Body of pancreas (tissue), 4 donors: ENCODE measurements at places on chromosomes 7 and 10. TPM values are rescaled to one million over a fixed set of nuclear protein-coding genes. Genes with fewer than 3 reads are reported as not detected.
A peak's percentile ranks its signal among the peaks of the same experiment; 100 is the strongest.

GRCh38 chr7:8157296-8157695 is 104.7 kb downstream of the ICA1 start:
- H3K4me1 ChIP-seq: no peaks in the 10 kb centered on the region
- H3K27me3 ChIP-seq: no peaks in the 10 kb centered on the region
- H3K4me3 ChIP-seq: no peak overlapping the region

GRCh38 chr7:104855861-104856260 is 158.1 kb upstream of the KMT2E start:
- H3K4me1 ChIP-seq: no peaks in the 10 kb centered on the region
- no peak overlapping the region for H3K4me3 ChIP-seq
- H3K36me3 ChIP-seq: no peaks in the 10 kb centered on the region
- no peak overlapping the region for H3K27ac ChIP-seq

DNA sequence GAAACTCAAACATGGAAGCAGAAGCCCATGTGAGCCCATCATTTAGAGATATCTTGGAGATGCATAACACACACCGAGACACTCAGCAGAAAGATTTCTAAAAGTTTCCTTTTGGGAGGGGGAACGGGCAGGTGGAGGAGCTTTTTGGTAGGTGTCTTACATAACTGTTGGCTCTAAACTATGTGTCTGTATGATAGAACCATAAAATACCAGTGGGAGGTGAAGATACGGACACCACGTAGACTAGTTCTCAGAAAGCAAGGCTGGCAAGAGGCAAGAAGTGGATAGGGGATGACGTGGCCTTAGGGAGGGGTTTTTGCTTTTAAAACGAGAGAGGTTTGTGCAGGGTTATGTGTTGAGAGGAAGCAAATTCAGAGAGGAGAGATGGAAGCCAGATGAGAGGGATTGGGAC is 36.5 kb downstream of the IL15RA start:
- H3K4me1 ChIP-seq: peaks cover 23% of the 10 kb centered on the region
- H3K36me3 ChIP-seq: no peaks in the 10 kb centered on the region
- no peak overlapping the region for H3K4me3 ChIP-seq
- no peak for DNase-seq

DNA sequence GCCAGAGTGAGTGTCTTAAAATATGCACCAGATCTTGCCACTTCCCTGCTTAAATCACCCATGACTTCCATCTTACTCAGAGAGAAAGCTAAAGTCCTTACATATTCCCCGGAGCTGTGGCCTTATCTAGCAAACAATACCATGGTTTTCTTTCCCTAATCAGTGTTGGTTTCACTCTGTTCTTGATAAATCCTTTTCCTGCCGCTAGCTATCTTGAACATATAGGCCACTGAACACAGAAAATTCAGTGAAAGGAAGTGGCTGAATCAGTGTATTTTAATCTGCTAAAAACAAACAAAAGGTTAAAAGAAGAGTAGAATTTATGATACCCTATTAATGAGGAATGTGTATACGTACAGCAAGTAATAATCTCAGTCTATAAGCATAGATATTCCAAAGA is 42.0 kb upstream of the JAZF1 start:
- H3K27me3 ChIP-seq: no peaks in the 10 kb centered on the region
- no peak overlapping the region for H3K27ac ChIP-seq
- no peak for DNase-seq

- no peak for DNase-seq
- H3K36me3 ChIP-seq: no peaks in the 10 kb centered on the region
- H3K4me3 ChIP-seq: no peak overlapping the region
- H3K27ac ChIP-seq: no peak overlapping the region
Observed at GRCh38 chr7:51587604-51588003, 271.0 kb upstream of the COBL start.

GRCh38 chr10:102211615-102212299 is 14.3 kb upstream of the ELOVL3 start:
- no peaks in the 10 kb centered on the region for H3K36me3 ChIP-seq
- H3K4me3 ChIP-seq: no peak overlapping the region
- H3K27ac ChIP-seq: no peak overlapping the region
- no peaks in the 10 kb centered on the region for H3K4me1 ChIP-seq
- no peaks in the 10 kb centered on the region for H3K27me3 ChIP-seq

DNA sequence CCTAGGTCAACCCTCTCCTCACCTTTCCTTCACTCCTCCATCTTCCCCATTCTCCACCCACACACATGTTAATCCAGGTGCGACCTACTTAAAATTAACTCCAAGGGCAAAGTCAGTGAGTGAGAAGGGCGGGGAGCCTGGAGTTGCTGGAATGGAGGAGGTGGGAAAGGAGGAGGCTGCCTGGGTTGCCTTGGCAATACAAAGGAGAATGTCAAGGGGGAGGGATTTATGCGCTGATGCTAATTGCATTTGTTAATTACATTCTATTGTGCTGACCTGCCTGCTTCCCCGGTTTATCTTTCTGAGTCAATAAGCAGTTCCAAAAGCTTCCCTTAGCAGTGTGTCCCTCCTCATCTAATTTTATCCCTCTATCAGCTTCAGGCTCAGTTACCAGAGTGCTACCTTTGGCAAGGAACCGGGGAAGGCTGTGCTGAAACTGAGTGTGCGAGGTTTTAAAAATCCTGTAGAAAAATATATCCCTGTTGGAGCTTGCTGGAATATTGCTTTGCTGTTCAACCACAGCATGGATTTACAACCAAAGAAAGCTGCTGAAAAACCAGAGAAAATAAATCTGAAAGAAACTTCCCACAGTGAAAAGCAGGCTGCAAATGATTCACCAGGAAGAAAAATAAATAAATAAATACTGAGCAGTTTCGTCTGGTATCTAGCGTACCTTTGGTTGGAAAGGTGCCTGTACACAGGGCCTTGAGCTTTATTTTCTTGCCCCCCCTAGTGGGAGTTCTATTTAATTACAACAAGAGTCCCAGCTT is 113.2 kb upstream of the DGKB start:
- peak; percentile 79 for DNase-seq
- H3K36me3 ChIP-seq: no peaks in the 10 kb centered on the region
- H3K4me1 ChIP-seq: peaks cover 5% of the 10 kb centered on the region
- no peak overlapping the region for H3K4me3 ChIP-seq
- H3K27ac ChIP-seq: peak overlapping the region; percentile 54

DNA sequence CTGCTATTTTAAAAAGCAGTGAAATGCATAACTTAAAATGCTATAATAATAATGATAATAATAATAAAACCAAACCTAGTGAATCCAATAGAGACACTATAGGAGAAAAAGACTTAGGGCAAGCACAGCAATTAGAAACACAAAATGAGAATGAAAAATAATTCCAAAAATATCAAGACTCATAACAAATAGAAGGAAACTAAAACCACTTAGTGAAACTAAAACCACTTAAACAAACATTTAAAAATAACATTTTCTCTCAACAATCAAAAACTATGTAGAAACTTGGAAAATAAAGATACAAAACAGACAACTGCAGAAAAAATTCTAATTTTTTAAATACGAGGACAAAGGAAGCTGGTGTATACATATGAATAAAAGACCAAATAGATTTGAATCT is 655.2 kb upstream of the NRG3 start:
- no peak overlapping the region for H3K4me3 ChIP-seq
- no peaks in the 10 kb centered on the region for H3K36me3 ChIP-seq
- H3K4me1 ChIP-seq: no peaks in the 10 kb centered on the region
- H3K27ac ChIP-seq: no peak overlapping the region
- H3K27me3 ChIP-seq: no peaks in the 10 kb centered on the region

DNA sequence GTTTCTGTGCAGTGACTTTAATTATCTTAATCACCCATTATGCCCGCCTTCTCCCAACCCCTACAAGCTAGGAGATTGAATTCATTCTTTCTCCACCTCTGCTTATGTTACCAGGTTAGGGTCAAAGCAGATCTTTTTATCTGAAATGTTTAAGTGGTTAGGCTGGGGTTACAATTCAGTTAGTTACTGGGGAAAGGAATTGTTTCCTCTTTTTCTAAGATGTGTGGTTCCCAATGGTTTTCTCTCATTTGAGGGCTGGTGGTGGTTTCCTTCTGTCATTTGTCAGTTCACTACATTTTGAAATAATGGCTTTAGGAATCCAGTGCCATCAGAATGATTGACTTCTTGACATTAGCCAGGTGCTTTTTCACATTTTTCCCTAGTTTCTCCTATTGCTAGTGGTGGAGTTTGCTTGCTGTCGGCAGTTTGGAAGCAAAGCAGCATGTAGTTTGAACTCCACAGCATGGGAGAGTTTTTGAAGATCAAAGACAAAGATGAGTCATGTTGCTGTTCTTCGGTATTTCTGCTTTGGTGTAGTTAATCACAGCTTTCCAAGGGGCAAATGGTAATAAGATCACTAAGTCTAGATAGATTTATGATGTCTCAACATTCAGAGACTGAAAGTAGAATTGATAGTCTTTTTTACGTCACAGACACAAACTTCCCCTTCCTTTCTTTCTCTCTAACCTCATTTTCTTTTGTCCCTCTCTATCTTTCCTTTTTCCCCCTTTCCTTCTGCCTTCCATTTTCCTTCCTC is 168.2 kb downstream of the SND1 start:
- H3K4me3 ChIP-seq: no peak overlapping the region
- H3K36me3 ChIP-seq: no peaks in the 10 kb centered on the region
- no peaks in the 10 kb centered on the region for H3K27me3 ChIP-seq
- H3K4me1 ChIP-seq: peaks cover 45% of the 10 kb centered on the region
- DNase-seq: no peak
- no peak overlapping the region for H3K27ac ChIP-seq

DNA sequence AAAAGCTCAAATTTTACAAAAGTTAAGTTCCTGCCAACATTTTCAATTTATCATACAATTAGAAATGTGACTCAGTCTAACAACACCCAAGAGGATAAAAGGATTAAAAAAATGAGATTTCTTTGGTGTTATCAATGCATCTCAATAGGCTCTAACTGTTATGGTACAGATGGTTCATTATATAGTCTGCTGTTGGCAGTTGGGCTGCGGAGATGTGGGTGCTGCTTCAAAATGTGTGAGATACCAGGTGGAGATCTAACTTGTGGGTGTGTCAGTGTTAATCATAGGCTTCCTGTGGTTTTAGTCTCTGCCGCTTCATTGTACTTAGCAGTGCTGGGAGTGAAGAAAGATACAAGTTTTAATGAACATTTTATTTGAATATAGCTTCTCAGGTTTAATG is 231.2 kb downstream of the EXOC4 start:
- no peaks in the 10 kb centered on the region for H3K27me3 ChIP-seq
- no peak overlapping the region for H3K4me3 ChIP-seq
- H3K27ac ChIP-seq: no peak overlapping the region
- DNase-seq: no peak
- H3K4me1 ChIP-seq: no peaks in the 10 kb centered on the region

DNA sequence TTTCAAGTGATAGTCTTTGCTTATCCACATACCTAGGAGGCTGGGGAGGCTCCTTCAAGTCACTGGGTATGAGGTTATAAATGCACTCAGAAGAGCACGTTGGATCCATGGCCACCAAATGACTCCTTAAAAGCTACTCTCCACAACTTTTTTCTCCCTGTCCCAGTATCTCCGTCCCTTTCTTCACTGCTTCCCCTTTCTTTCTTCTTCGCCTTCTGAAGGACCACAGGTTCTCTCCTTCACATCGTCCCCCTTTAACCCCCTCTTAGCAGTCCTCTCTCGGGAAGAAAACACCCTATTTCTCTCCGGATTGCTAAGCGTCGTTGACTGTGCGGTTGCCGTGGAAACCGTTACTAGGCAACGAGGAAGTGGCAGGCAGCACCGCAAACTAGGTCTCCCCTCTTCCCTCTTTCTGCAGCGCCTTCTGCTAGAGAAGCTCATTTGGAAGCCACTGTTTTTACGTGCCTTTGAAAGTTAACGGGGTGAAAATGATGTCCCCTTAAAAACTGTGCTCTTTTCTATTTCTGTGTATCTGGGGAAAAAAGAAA is at the start of gene ENKUR:
Gene ENKUR, minus strand, starts transcription at position 331 of the 548 bp plus-strand sequence. Its CDS starts 222 bp downstream, at position 109.
- peaks cover 17% of the 10 kb centered on the region for H3K4me1 ChIP-seq
- peak within 1 kb of the TSS; percentile 95 for H3K27ac ChIP-seq
- H3K27me3 ChIP-seq: no peaks in the 10 kb centered on the region
- H3K36me3 ChIP-seq: no peaks in the 10 kb centered on the region

GRCh38 chr7:135712796-135713195 is 15.2 kb downstream of the SLC13A4 start:
- no peaks in the 10 kb centered on the region for H3K4me1 ChIP-seq
- H3K27ac ChIP-seq: no peak overlapping the region
- DNase-seq: no peak
- H3K4me3 ChIP-seq: no peak overlapping the region
- H3K36me3 ChIP-seq: no peaks in the 10 kb centered on the region

GRCh38 chr10:4831091-4831490 is 5.1 kb downstream of the AKR1E2 start:
- H3K36me3 ChIP-seq: no peaks in the 10 kb centered on the region
- H3K27me3 ChIP-seq: no peaks in the 10 kb centered on the region
- peaks cover 8% of the 10 kb centered on the region for H3K4me1 ChIP-seq

- H3K4me3 ChIP-seq: no peak overlapping the region
- peak overlapping the region; percentile 96 for H3K27ac ChIP-seq
- H3K4me1 ChIP-seq: peaks cover 44% of the 10 kb centered on the region
- no peaks in the 10 kb centered on the region for H3K27me3 ChIP-seq
- no peaks in the 10 kb centered on the region for H3K36me3 ChIP-seq
Observed at GRCh38 chr7:114087653-114088469, 169.1 kb upstream of the PPP1R3A start.

DNA sequence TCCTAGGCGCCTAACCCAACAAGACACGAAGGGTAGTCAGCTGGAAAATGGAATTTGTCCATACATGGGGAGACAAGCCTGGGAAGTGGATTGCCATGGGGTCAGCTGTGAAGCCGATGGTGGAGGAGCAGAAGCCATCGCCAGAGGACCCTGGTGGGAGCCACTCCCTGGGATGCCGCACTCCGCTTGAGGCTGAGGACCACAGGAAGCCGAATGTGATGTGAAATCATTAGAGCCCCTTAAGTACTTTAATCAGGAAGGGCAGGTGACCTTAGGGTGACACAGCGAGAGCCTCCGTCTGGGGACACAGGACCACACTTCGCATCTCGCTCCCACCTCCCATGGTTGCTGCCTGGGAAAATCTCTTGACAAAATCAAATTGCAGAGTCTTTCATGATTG is 614.6 kb upstream of the MGMT start:
- no peak overlapping the region for H3K4me3 ChIP-seq
- peaks cover 19% of the 10 kb centered on the region for H3K4me1 ChIP-seq
- DNase-seq: no peak
- no peak overlapping the region for H3K27ac ChIP-seq
- no peaks in the 10 kb centered on the region for H3K27me3 ChIP-seq

- H3K27me3 ChIP-seq: no peaks in the 10 kb centered on the region
- no peak overlapping the region for H3K27ac ChIP-seq
- H3K36me3 ChIP-seq: no peaks in the 10 kb centered on the region
- DNase-seq: no peak
- peaks cover 13% of the 10 kb centered on the region for H3K4me1 ChIP-seq
Observed at GRCh38 chr7:150780292-150780691, 19.9 kb downstream of the TMEM176B start.

- no peaks in the 10 kb centered on the region for H3K27me3 ChIP-seq
- peak; percentile 77 for DNase-seq
- H3K4me3 ChIP-seq: no peak overlapping the region
- no peaks in the 10 kb centered on the region for H3K36me3 ChIP-seq
- no peak overlapping the region for H3K27ac ChIP-seq
Observed at GRCh38 chr7:140653319-140654108, 12.9 kb upstream of the DENND2A start.

The PDE6C gene
- total RNA-seq: not detected

The CRYGN gene
- total RNA-seq: not detected

The WDFY4 gene
- total RNA-seq: 0.66 TPM

The LBX1 gene
- total RNA-seq: not detected

The BLNK gene
- 55.4 TPM for total RNA-seq

The MUC12 gene
- not detected for total RNA-seq

The HABP2 gene
- total RNA-seq: 10.6 TPM

The PGAM2 gene
- total RNA-seq: not detected

The VWDE gene
- total RNA-seq: 2.6 TPM

The KLF14 gene
- total RNA-seq: 1.6 TPM

The HGF gene
- total RNA-seq: 6.9 TPM
